ENCODE measurements at places on chromosomes 13 and 19. TPM values are rescaled to one million over a fixed set of nuclear protein-coding genes. Genes with fewer than 3 reads are reported as not detected.

The DCAF15 gene
- 11.4 TPM for total RNA-seq

The ITGBL1 gene
- 1.0 TPM for total RNA-seq

The MEIOSIN gene
- not detected for total RNA-seq

The CRX gene
- total RNA-seq: not detected

The CD177 gene
- 0.85 TPM for total RNA-seq

The AMER2 gene
- total RNA-seq: not detected

The BORCS8 gene
- total RNA-seq: 9.0 TPM

All from nasal cavity respiratory epithelium epithelial cell of viscerocranial mucosa (primary cell).